Femur (tissue), 1 donor: ENCODE measurements at places on chromosomes 12 and 14.

GRCh38 chr12:130335517-130336392 lies 1.9 kb upstream of the PIWIL1 start:
- DNase-seq = peak; percentile 36

GRCh38 chr12:116089080-116089479 lies 188.4 kb downstream of the MED13L start:
- DNase-seq = no peak

DNA sequence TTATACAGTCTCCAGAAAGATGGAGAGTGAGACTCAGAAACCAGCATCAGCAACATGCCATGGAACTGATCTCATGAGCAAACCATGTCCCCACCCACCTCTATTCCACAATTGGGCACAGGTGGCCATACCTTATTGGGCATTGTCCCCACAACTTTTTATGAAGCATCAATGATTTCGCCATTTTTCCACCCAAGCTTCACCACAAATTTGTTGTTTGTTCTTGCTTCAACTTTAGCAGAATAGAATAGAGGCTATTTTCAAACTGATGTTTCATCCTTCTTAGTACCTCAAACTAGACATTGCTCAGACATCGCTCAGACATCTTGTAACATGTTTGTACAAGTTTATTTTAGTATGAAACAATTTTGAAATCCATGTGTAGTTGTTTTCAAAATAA lies 112.5 kb upstream of the TMTC2 start:
- no peak for DNase-seq

- DNase-seq = no peak
These were observed 2.4 kb downstream of the STAB2 start for GRCh38 chr12:103589517-103589916.

- no peak for DNase-seq
These were observed 6.6 kb downstream of the COA8 start for GRCh38 chr14:103569408-103569807.

GRCh38 chr12:12032851-12033797 lies 37.6 kb upstream of the BCL2L14 start:
- peak; percentile 89 for DNase-seq

DNA sequence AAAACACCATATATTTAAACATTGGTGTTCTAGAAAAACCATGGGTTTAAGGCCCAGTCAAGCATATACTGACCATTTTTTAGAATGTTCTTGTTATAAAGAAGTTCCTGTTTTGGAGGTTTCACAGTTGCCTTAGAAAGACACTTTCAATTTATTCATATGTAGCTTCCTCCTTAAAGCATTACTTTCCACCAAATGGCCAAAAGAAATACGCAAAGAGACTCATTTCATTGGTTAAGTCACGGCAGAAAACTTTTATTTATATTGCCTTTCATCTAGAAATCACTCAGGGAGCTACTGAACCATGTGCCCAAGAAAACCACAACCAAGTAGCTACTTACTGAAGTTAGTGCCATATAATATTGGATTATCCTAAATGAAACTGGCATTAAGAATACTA lies 40.0 kb downstream of the MYBPC1 start:
- no peak for DNase-seq

DNA sequence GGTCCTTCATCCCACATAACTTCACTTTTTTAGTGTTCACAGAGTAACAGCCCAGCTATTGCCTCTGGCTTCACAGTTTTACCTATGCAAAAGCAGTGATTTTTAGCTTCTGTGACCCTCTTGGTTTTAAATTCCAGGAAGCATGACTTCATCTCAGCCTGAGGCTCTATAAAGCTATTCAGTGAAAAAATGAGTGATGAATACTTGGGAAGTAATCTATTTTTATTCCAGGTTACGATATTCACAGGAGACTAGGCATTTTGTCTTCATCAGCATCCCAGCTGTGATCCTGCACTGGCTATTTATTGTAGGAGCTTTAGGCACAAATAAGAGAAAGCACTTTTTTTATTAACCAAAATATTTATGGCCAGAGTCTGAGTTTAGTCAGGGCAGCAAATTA lies 164.8 kb downstream of the SNAPC1 start:
- no peak for DNase-seq

DNA sequence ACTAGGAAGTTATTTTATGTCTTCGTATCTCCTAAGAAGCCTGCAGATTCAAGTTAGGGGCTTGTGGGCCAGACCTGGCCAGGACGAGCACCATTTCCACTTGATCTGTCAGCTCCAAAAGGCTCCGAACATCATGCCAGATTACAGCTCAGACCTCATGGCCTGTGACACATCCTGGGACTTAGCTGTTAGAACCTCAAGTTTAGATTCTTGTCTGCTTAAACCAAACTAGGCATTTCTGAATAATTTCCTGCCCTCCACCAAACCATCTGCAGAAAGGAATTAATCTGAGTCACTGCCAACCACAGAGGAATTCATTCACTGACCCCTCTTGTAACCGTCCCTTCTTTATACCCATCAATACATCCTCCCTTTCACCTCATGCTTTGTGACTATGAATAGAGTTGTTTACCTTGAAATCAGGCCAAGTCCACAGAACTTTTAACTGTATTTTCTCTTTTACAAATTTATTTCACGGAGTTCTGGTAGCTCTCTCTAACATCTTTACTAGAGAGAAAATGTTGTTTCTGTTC lies 120.3 kb downstream of the FBXL14 start:
- peak; percentile 47 for DNase-seq

GRCh38 chr14:70073924-70074566 lies 114.7 kb downstream of the SLC8A3 start:
- peak; percentile 34 for DNase-seq

DNA sequence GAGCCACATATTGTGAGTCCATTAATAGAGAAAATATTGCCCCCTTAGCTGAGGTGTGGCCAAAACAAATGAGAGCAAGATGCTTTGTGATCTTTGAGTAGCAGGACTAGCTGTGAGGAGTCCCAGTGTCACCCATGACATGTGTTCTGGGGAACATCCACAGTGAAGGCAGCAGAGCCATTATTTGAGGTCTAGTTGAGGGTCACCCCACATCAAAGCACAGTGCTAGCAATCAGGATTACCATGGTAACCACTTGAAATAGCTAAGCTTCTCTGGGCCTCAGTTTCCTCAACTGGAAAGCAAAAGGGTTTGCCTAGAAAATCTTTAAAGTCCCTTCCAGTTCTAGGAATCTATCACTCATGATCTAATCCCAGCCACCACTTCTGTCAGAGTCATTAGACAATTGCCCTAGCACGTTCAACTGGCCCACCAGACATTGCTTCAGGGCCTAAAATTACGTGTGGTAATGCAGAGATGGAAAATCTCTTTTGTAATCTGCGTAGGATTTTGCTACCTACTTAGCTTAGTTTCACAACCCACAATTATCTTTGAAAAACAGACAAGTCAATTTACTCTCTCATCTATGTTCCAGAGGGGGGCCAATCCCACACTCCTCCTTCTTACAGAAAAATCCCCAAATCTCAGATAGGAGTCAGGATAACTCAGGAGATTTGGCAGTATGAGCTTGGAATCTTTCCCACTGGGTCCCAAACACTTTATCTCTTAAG lies 251.2 kb upstream of the EGLN3 start:
- DNase-seq = no peak

DNA sequence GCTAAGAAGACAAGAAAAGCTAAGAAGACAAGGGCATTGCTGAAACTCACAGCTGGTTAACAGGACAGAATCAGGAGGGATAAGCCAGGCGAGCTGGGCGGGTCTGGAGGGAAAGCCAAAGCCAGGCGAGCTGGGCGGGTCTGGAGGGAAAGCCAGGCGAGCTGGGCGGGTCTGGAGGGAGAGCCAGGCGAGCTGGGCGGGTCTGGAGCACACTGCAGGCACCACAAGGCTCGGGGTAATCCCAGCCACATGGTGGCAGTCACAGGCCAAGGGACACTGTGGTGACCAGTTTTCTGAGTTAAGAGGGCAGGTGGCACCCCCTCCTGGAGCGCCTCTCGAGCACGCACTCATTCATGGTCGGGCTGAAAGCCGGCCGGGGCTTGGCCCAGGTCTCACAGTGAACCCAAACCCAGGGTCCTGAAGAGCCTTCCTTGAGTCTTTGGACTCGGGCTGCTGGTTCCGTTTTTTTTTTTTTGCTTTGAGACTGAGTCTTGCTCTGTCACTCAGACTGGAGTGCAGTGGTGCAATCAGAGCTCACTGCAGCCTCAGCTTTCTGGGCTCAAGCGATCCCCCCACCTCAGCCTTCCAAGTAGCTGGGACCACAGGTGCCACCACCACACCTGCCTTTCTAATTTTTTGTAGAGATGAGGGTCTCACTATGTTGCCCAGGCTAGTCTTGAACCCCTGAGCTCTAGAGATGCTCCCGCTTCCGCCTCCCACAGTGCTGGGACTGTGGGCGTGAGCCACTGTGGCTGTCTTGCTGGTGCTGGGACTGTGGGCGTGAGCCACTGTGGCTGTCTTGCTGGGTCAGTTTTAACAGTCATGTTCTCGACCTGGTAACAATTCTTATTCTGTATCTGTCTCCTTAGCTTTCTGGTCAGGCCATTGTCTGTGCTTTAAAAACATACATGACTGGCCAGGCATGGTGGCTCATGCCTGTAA lies 40.2 kb downstream of the HSP90AA1 start:
- DNase-seq = peak; percentile 88

- no peak for DNase-seq
These were observed 10.7 kb upstream of the IKZF4 start for GRCh38 chr12:56010111-56010570.

DNA sequence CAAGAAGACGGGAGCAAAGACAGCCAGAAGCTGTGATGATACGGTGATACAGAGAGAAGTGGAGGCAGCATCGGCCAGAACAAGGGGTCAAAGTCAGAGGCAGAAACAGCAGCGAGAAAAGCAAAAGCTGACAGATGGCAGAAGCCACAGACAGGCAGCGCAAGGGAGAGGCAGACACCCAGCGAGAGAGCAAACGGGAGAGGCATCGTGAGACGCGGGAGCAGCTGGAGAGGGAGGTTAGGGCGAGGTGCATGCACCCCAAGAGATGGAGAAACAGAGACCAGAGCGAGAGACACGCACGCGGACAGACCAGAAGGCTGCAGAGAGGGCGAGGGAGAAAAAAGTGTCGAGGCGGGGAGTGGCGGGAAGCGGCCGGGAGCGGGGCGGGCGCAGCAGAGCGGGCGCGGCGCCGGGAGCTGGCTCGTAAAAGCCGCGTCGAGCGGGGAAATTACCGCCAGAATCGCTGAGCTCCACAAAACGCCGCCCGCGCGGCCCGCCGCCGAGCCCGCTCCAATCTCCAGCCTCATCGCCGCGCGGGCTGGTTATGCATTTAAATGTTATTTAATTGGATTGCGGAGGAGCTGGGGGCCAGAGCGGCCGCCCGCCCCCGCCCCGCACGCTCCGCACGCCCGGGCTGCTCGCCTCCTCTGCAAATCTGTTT lies 15.6 kb downstream of the SMUG1 start:
- peak; percentile 76 for DNase-seq

DNA sequence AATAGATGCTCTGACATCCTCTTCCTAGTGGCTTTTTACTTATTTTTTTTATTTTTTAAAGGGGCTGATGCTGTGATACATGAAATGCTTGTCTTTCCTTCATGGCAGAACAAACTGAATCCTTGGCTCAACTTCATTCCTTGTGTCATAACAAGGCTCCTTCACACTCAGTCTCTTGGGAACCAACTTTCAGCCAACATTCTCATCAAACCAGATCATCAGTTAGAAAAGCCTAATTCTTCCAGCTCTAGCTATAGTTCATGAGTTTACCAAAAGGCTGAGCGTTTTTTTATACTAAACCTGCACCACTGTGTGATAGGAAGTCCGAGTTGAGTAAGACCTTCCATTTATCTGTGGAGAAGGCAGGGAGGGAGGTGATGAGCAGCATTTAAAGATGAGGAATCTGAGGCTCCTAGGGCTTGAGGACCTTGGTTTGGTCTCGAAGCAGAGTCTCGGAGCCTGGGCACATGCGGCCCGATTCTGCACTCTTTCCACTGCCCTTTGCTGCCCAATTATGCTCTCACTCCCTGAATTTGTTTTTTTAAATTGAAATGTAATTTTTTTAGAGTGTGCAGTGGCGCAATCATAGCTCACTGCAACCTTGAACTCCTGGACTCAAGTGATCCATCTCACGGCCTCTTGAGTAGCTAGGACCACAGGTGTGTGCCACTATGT lies 8.2 kb downstream of the GPRC5D start:
- no peak for DNase-seq

GRCh38 chr14:49992901-49993339 lies 100.0 kb downstream of the ARF6 start:
- DNase-seq = no peak

GRCh38 chr12:13961971-13962370 lies 19.4 kb downstream of the GRIN2B start:
- peak; percentile 65 for DNase-seq

GRCh38 chr12:49019443-49020324 lies 1.1 kb upstream of the PRKAG1 start:
- peak; percentile 57 for DNase-seq

GRCh38 chr14:63922696-63923421 lies 70.1 kb downstream of the SYNE2 start:
- no peak for DNase-seq

GRCh38 chr12:52667509-52667908 lies 12.7 kb downstream of the KRT1 start:
- no peak for DNase-seq

DNA sequence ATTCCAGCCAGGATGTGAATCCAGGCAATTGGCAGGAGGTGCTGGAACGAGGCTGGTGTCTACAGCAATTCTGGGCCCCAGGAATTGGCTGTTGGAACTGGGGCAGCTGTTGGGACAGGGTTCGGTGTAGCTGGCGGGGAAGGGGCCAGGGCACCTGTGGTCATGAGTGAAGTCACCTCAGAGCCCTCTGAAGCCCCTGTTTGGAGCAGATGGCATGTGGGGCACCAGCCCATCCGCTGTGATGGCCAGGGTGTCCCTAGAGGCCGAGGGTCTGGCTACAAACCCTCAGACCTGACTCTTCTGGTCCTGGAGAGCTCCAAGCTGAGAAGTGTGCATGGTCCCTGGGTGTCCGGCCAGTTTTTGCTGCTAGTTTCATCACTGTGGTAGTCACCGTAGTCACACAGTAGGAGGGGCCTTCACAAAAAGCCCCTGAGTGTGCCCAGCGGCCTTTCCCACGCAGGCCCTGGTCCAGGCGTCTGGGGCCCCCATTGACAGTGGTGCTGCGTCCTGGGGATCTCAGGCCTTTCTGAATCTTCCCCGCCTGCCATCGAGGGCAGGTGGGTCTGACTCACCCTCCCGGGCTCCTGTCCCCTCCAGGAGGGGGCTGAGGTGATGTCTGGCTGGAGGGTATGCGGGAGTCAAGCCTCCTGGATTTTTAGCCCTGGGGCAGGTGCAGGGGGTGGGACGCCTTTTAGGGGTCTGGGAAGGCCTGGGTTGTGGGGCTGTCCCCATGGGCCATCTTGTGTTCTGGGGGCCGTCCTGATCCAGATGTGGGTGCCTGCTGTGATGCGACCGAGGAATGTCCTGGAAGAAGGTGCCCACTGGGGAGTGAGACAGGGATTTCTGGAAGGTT lies 368.0 kb downstream of the TMEM121 start:
- peak; percentile 2 for DNase-seq

DNA sequence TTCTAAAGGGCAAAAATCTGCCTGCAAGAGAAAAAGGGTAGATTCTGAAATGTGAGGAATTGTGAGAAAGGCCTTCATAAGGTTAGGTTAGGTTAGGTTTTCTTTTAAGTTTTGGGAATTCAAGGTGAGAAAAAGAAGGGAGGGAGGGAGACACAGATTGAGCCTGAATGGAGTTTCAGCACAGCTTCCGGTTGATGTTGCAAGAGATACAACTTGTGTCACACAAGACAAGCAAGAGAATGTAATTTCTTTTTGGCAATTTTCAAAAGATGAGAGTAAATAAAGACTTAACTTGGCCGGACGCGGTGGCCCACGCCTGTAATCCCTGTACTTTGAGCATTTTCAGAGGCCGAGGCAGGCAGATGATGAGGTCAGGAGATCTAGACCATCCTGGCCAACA lies 63.8 kb downstream of the CPSF2 start:
- DNase-seq = no peak

GRCh38 chr12:47417121-47417520 lies 288.7 kb downstream of the RPAP3 start:
- DNase-seq = no peak
